NCI-H510A treated with DMSO at 0.1 percent for 48 hours (cell line): ENCODE measurements at places on chromosomes 4 and X.

- DNase-seq = no peak
These were observed 28.2 kb downstream of the IGFBP7 start for GRCh38 chr4:57081651-57082621.

GRCh38 chrX:15680401-15680800 is 15.8 kb upstream of the CLTRN start:
- no peak for DNase-seq

GRCh38 chr4:77443941-77444340 is 161.7 kb upstream of the CXCL13 start:
- DNase-seq = no peak

DNA sequence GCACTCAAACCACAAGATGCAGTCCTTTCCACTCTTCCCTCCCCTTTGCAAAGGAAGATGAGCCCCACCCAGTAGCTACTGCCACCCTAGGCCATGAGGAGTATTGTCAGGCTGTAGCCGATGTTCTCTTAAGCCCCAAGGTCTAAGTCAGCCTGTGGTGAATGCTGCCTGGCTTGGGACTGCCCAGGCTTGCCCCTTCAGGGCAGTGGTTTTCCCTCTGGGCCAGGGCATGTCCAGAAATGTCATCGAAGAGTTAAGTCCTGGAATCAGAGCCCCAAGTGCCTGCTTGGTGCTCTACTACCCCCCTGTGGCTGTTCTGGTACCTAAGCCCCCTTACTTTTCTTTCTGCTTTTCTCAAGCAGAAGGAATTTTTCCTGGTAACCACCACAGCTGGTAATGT is 11.8 kb upstream of the PGK1 start:
- no peak for DNase-seq

- DNase-seq = no peak
These were observed 64.1 kb upstream of the UBQLN2 start for GRCh38 chrX:56499372-56499771.

DNA sequence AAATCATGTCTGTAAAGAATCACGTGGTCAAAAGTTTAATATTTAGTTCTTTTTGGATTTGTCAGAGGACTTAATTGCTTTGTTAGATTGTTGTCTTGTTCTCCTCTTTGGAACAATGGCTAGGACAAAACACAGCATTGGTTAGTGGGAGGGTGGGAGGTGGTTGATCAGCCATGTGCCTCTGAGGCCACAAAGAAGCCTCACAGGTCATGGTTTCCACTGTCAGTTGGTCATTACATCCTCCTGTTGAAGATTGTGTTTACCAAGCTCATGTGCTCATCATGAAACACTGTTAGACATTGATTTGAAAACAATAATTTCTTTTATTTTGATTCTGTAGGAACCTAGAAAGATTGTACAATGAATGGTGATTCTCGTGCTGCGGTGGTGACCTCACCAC is 31.9 kb downstream of the ADD1 start:
- no peak for DNase-seq

- DNase-seq = no peak
These were observed 1066.5 kb downstream of the GLUD2 start for GRCh38 chrX:122113896-122114295.

DNA sequence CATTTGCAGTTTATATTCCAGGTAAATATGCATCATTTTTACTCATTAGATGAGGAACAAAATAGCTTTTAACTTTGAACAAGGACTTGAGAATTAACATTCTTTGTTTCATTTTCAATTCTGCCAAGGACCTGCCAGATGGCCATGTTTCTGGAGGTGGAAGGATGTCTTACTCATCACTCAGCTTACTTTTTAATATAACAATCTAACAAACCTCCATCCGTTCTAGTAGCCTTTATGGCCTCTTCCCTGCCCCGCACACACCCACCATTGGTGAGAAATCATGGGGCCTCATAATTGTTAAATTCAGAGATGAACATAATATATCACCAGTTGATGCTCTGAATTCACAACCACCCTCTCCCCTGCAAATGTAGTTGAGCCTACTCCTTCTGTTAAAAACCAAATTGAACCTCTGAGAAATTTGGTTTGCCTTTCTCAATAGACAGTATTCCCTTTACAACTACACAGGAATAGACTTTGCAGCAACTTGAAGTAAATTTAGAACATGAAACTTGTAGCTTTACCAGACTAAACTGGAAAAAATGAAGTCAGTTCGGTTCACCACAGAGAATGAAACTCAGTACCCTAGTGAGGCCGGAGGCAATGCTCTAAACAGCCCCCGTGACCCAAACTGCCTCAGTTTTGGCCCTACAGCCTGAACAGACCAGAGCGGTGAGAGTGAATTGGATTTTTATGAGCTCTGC is 50.1 kb upstream of the ACSL4 start:
- DNase-seq = no peak

DNA sequence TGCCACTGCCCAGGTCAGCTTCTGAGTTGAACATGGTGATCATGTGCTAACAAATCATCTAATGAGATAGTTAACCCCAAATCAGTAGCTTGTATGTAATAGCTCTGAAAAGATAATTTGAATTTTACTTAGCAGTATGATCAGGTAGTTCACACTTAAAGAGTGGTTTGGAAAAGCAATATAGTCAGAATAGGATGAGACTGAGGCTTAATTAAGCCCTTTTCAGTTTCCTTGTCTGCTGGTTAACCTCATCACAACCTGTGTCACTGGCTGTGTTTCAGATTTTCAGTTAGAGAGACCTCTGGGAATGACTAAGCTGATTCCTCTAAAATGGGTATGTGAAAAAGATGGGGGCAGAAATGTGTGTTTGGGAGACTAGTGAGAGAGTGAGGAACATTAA is 38.1 kb downstream of the GPR174 start:
- DNase-seq = no peak
